ENCODE measurements at places on chromosomes 5 and 9.

DNA sequence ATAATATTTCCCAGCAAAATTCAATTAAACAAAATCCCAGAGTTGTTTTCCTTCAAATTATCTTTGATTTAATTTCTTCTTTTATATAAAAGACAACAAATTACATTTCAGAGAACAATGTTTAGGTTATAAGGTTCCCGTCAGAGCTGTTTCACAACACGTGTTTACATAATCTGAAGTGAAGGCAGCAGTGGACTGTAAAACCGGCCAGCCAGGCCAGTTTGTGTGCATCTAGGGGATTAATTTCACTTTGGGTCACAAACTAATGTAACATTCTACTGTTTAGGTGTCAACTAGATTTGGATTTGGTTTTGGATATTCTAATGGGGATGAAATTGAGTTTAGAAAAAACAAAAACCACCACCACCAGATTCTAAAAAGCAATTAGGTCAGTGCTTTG lies 86.5 kb upstream of the PLPP1 start:
- DNase-seq = no peak

DNA sequence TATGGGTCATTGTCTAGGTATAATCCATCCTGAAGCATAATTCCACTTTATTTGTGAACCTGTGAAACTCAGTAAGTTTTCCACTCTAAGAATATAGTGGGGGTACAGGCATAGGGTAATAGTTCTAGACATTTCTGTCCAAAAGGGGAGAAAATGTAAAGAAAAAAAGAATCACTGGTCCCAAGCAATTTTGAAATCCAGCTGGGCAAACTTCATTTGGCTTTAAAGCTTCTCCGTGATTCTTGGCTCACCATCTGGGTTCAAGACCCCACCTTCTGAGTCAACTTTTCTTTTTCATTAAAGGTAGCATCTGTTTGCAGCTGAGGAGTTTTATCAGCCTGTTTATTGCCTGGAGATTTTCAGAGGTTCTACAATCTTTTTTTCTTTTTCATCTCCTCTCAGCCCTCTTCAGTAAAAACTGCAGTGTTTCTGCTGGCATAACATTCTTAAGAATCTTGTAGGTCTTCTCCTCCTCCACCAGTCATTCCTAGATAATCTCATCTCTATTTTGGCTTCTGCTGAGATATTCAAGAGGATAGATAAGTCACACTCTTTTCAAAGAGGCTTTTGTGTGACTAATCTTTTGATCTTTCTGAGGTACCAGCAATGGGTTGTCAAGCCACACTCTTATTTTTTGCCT lies 126.1 kb upstream of the PITX1 start:
- no peak for DNase-seq

DNA sequence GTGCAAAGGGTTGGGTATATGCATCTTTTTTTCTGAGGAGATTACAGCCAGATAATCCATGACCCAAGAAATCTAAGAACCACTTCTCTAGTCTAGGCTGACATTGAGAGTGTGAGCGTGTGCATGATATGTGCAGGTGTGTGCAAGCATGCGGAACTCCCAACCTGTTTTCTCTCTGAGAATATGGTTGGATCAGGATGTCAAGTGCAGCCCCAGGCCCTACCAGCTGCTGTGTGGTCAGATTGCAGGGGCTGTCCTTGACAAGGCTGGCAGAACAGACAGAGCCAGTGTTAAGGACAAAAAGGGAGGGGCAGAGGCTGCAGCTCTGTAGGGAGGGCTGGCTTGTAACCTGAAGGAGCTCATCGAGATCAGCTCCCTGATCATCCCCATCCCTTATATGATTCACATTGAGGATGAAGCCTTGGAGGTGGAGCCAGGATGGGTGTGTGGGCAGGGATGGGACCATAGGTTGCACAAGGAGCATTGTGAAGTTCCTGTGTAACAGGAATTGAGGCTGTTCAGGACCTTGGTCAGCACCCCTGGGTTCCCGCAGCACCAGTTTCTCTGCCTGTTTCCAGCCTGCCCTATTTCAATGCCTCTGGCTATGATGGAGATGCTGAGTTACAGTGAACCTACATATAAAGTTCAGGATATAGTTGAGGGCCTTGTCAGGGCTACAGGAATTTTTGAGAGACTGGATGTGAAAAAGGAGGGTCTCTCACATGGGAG lies 52.6 kb upstream of the ARAP3 start:
- peak; percentile 43 for DNase-seq

DNA sequence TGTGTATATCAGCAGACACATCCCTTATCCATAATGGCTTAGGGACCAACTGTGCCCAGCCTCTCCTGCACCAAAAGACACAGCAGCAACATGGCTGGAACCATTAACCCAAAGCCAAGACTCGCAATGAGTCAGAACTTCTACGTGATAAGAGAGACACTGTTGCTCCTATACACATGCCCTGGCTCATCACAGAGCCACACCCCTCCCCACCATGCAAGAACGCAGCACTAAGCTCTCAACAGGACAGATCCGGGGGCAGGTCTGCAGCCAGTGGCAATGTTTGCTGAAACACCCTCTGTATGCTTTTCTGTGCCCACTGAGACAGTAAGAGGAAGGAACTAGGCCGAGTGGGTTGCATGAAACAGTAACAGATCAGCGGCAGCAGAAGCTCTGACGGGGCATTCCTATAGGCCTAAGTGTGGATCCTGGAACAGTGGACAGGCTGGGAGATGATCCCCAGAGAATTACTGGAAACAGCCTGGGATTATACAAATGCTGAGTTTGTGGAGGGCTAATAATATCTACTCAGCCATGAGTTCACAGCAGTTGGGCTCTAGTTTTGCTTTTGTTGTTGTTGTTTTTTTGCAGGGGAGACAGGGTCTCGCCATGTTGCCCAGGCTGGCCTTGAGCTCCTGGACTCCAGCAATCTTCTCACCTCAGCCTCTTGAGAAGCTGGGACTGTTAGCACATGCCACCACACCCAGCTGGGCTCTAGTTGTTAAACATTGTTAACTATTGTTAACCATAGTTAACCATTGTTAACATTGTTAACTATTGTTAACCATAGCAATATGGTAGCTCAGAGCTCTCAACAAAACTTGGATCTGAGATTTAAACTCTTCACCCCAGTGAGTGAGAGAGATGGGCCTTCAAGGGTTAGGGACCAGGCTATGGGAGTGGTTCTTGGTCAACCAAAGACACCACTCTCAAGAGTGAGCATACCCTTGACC lies 41.0 kb downstream of the B4GALT1 start:
- DNase-seq = no peak

DNA sequence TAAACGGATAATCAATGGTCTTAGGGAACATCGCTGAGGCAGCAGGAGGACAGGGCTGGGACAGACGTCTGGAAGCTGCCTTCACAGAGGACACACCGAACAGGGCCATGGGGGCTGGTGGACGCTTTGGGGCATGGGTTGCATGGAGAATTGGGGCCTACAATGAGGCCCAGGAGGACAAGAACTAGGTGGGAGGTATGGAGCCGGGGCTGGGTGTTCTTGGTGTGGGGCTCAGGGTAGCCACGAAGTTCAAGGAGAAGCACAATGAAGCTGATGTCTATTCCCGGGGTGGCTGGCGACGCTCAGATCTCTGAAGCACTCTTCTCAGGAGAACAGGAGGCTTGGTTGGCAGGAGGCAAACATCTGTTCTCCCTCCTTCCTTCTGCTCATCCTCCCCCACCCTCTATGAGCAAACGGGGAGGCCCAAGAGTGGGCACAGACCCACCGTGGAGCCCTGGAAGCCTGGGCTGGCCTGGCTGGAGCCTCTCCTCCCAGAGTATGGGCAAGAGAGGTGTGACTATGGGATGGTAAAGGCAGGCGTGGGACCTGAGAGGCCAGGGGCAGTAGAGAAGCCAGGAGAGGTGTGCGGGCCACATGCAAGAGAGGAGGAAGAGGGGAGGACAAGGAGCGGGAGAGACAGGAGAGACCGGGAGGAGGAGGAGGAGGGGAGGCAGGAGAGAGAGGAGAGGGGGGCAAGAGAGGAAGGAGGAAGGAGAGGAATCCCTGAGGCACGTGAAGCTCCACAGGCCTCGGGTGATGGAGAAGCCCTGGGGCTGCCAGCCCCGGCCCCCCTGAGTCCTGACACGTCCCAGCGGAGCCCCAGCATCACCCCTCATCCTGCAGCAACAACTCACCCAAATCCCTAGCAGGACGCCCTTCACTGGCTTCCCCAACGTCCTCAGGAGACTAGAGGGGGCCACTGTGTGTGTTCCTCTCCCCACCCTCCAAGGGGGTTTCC lies 159.1 kb downstream of the OLFM1 start:
- DNase-seq = no peak

DNA sequence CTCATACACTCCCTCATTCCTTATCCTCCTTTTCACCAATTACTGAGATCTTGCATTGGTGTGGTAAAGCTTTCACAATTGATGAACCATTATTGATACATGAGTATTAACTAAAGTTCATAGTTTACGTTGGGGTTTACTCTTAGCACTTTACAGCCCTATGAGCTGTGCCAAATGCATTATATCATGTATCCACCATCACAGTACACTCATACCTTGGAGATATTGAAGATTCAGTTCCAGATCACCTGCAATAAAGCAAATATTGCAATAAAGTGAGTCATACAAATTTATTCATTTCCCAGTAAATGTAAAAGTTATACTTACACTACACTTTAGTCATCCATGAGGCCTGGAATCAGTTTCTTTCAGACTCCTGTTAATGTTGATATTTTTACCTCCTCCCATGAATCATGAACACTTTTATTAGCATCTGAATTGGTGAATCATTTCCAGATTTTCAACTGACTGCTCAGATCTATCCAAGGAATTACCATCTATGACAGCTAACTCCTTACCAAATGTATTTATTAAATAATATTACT lies 546.6 kb upstream of the PTPRD start:
- DNase-seq = no peak

DNA sequence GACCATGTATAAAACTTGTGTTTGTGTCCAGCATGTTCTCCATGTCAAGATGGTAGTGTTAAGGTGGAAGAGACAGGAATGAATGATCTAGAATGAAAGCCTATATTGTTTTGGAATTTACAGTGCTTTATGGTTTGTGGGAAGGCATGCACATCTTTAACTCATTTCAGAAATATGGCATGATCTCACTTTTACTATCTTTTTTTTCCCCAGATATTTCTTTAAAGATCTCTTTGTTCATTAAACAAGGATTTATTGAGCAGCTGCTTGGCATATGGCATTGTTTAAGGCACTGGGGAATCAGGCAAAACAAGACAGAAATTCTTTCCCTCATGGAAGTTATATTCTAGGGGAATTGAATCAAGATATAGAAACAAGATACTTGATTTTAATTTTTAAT lies 51.7 kb downstream of the SLC12A2 start:
- DNase-seq = no peak
